ENCODE measurements at places on chromosomes 16 and 17.
A peak's percentile ranks its signal among the peaks of the same experiment; 100 is the strongest.

GRCh38 chr16:57372372-57373116 lies at the start of gene CX3CL1:
Gene CX3CL1, plus strand, starts transcription at chr16:57372490. Its CDS starts 79 bp downstream, at chr16:57372569.
- peak; percentile 70 for DNase-seq

DNA sequence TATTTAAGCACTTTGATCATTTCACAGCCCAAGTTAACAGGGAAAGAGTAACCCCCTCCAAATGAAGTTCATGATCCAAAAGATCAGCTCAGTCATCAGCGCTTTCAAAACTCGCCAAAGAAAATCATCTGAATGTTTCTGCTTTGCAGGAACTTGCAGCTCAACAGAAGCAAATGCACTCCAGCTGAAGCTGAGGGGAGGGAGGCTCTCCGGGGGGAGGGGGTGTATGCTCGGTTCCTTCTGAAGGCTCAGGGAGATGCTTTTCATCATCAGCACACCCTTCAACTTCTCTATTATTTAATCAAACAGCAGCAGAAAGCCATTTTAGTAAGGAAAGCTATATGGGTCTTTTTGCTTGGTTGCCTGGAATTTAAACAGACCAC lies 24.4 kb upstream of the ERN1 start:
- no peak for DNase-seq

GRCh38 chr16:49639739-49640431 lies 216.0 kb downstream of the ZNF423 start:
- peak; percentile 53 for DNase-seq

GRCh38 chr16:27225536-27226360 lies 22.4 kb downstream of the KDM8 start:
- no peak for DNase-seq

- DNase-seq = no peak
Observed at GRCh38 chr17:82022310-82022980, at the start of gene CENPX. Gene CENPX, minus strand, starts transcription at chr17:82022878. Its CDS starts 17 bp downstream, at chr17:82022861.

- no peak for DNase-seq
Observed at GRCh38 chr16:89821438-89822187, 5.2 kb upstream of the FANCA start.

GRCh38 chr17:75672011-75672410 lies 4.9 kb downstream of the SAP30BP start:
- DNase-seq = no peak

GRCh38 chr17:13114601-13115031 lies 96.8 kb upstream of the ELAC2 start:
- peak; percentile 80 for DNase-seq

GRCh38 chr17:16273929-16274339 lies 56.9 kb downstream of the PIGL start:
- DNase-seq = no peak

DNA sequence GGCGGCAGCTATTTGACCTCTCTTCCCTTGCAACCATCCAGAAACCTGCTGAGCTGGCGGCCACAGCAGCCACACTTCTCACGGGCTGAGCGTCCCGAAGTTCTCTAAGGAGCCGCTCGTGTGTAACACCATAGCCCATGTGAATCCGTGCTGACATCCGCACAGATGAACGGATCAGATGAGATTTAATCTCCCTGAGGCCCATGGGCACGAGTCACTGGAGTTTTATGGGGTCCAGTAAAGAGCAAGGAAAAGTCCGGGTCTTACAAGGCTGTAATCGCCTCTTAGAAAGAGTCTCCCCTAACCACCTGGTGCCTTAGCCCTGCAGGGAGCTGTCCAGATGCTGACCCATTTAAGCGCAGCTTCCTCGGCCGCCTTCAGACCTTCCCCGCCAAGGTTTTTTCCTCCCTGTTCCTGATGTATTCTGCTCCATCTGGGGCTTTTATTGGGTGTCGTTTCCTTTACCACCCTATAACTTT lies 5.5 kb upstream of the CACNG5 start:
- peak; percentile 58 for DNase-seq

DNA sequence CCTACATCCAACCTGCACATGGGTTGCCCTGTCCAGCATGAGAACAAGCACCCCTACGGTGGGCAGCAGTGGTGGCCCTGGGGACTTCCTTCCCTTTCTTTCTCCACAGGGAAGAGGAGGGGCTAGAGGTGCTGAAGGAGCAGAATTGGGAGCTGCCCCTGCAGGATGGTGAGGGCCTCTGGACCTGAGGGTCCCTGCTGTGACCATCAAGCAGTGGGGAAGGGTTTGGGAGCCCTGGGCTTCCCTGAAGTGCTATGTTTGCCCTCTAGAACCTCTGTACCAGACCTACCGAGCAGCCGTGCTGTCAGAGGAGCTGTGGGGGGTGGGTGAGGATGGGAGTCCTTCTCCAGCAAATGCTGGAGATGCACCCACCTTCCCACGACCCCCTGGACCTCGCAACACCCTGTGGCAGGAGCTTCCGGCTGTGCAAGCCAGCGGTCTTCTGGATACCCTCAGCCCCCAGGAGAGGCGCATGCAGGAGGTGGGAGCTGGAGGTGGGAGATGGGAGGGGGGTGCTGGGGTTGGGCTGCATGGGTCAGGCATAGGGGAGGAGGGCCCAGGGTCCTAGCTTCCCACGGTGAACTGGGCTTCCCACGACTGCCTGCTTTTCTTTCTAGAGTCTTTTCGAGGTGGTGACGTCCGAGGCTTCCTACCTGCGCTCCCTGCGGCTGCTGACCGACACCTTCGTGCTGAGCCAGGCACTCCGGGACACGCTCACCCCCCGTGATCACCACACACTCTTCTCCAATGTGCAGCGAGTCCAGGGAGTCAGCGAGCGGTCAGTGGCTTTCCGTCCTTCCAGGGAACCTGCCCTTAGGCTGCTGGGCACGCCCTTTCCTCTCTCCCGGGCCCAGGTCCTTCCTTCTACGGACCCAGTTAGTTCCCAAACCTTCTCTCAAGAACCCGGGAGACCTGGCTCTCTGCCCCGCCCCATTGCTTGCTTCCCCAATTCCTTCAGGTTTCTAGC lies 5.0 kb downstream of the ARHGEF15 start:
- DNase-seq = no peak

GRCh38 chr16:370979-371514 lies 709 bp upstream of the MRPL28 start:
- no peak for DNase-seq

DNA sequence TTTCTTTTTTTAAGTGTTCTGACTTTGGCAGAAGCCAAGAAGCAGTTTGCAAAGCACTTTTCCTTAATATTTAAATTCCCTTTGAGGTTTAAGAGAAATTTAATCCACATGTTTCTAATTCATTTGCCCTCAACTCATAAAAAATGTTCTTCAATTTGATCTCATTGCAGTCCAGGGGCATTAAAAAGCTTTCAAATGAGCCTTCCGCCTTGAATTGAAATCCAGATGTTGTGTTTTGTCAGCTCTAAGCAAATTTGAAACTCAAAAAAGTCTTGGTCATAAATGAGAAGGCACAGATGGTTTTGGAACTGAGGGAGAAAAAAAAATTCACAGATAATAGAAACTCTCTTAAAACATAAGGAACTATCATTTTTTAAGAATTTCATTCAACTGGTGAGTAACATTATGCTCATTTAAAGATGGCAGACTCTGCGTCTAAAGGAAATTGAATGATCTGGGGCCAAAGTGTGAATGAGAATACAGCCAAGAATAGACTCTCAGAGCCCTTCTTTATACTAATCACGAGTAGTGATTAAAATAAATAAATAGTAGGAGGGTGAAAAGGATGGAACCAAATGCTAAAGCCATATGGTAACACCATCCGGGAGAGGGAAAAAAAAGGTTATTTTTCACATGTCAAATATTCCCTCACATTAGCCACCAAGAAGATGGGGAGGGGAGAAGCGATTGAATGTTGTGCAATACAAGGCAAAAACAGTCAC lies 1304.7 kb downstream of the CDH8 start:
- no peak for DNase-seq

- peak; percentile 31 for DNase-seq
Observed at GRCh38 chr16:56424791-56425438, 430 bp downstream of the AMFR start.

GRCh38 chr17:18951941-18952842 lies at the start of gene SLC5A10:
Gene SLC5A10, plus strand, starts transcription at chr17:18952165. Its CDS starts 41 bp downstream, at chr17:18952206.
- DNase-seq = peak; percentile 36

GRCh38 chr17:35892091-35893035 lies 12.2 kb upstream of the CCL5 start:
- DNase-seq = no peak

DNA sequence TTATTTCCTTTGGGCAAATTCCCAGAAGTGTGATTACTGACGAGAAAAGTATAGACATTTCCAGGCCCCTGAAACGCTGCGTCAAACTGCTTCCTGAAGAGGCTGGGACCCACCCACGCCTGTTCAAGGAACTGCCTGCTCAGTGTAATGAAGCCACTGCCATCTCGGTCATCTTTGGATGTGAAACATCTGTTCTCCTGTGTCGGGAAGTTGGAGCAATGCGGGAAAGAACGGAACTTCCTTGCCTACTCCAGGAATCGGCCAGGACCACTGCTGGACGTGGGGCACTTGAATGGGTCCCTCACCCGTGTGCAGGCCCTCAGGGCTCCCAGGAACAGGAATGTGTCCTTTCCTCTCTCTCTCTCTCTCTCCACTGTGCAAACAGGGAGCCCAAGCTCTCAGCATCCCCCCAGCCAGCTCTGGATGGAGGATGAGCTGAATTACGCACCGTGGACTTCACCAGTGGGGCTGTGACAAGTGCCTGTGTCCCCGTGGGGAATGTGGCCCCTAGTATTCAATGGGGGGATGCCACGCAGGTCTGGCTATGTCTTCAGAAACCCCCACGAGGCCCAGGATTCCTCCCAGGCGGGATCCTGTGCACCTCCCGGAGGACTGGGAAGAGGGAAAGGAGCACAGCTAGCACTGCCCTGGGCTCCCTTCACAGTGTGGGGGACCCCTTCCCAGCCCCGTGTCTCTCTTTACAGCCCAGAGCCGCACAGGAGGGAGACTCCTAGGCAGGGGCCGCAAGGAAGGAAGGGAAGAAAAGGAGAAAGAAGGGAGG lies 18.3 kb upstream of the LITAF start:
- no peak for DNase-seq

- no peak for DNase-seq
Observed at GRCh38 chr16:77944631-77945030, 77.7 kb upstream of the CLEC3A start.

- no peak for DNase-seq
Observed at GRCh38 chr16:85544668-85545067, 68.5 kb upstream of the GSE1 start.

DNA sequence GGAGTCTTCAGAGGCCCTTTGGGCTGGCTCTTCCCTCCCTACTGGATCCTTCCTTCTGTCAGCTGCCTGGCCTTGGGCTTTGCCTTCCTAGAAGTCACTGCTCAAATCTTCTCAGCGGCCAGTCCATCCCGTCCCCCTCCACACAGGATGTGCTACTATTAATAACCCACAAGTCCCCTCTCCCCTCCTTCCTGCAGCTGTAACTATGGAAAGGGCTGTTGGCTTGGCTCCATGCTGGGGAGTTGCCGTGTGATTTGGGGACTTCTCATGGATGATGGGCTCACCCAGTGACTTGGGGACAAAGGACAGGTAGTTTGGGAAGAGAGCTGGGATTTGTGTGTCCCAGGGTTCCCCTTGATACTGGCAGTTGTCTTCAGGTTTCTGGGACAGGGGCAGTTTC lies 19.4 kb downstream of the TMEM94 start:
- no peak for DNase-seq

- DNase-seq = no peak
Observed at GRCh38 chr16:1773703-1774447, 941 bp upstream of the MRPS34 start.

GRCh38 chr17:80394629-80395216 lies 20.2 kb upstream of the ENDOV start:
- no peak for DNase-seq

GRCh38 chr17:83199500-83200201 lies 120.2 kb downstream of the METRNL start:
- no peak for DNase-seq

DNA sequence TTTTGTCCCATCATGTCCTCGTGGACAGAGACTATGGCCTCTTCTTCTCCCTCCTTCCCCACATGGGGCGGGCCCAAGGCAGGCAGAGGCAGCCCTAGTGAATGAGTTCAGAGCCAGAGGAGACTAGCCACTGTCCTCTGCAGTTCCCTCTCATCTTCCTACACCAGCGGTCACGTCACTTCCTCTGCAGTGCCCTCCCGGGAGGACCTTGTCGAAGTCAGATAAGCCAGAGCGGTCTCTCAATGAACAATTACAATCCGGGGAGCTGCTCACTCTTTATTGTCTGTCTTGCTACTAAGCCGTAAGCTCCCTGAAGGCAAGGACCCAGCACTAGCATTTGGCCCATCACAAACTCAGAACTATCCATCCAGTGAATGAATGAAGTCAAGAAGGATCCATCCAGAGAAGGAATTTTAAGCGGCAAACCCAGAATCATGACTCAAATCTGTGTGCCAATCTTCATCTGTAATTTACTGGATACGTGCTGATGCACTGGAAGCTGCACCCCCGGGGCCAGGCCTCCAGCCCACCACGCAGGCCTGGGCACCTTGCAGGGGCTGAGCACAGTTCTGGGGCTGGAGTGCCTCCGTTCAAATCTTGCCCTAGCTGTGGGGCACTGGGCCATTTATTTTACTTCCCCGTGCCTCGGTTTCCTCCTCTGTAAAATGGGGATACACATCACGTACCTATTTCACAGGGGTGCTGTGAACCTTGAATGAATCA lies 18.1 kb downstream of the ZNF423 start:
- no peak for DNase-seq

DNA sequence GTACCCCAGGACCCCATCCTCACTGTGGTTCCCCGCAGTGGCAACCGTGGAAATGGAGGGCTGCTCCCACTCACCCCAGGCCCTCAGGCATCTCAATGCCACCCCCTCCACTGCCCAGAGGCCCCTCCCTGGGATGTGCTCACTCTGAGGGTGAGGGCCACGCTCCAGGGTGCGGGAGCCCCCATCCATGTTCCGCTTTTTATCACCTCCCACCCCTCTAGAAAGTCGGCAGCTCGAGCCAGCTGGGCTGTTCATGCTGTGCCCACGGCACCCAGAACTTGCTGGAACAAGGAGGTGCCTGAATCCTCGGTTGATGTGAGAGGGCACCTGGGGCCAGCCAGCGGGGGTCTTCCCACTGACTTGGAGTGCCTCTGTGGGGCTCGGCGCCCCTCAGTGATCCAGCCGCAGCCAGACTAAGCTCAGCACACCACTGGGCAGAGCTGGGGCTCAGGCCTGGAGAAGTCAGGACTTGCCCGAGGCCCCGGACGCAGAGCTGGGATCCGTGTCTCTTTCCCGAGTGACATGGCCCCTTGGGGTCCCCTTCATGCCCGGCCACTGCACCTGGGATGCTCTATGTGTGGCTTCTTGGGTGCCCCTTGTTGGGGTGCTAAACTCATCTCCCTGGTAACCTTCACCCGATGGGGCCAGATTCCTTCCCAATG lies 143.1 kb upstream of the GSE1 start:
- no peak for DNase-seq

GRCh38 chr17:82213251-82214011 lies 789 bp upstream of the CCDC57 start:
- DNase-seq = peak; percentile 70

GRCh38 chr17:64240741-64241347 lies 22.2 kb downstream of the TEX2 start:
- DNase-seq = no peak

GRCh38 chr17:53061446-53061845 lies 761.3 kb upstream of the KIF2B start:
- DNase-seq = no peak

- DNase-seq = no peak
Observed at GRCh38 chr17:35132099-35132498, 10.0 kb downstream of the NLE1 start.

Data from SK-N-DZ (cell line).